ENCODE measurements at places on chromosomes 11 and 22.

GRCh38 chr11:88469561-88470225 lies 132.2 kb upstream of the CTSC start:
- DNase-seq = no peak

- no peak for DNase-seq
These were observed 41.9 kb downstream of the RTN4R start for GRCh38 chr22:20226077-20226716.

GRCh38 chr11:20159466-20160381 lies 551 bp downstream of the DBX1 start:
- no peak for DNase-seq

DNA sequence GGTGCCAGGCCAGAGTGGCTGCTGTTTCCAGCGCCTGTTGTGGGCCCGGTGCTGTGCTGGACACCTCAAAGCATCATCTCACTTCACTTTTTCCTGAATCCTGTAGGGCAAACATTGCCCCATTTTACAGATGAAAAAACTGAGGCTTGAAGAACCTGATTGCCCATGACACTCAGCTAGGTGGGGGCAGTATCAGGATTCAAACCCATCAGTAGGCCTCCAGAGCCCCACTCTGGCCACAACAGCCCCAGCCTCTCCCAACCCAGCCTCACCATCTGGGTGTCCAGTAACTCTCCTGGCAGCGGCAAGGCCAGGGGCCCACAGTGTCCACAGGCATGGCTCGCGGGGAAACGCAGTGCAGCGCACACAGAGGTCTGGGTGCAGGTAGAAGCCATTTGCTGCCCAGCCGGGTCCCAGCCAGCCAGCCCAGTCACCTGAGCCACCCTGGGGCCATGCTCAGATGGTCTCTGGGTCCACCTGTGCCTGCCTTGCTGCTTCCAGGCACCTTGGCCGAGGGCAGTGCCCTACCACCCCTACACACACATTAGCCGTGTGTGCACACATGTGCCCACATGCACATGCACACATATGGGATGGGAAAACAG lies 11.5 kb downstream of the SLC22A12 start:
- no peak for DNase-seq

DNA sequence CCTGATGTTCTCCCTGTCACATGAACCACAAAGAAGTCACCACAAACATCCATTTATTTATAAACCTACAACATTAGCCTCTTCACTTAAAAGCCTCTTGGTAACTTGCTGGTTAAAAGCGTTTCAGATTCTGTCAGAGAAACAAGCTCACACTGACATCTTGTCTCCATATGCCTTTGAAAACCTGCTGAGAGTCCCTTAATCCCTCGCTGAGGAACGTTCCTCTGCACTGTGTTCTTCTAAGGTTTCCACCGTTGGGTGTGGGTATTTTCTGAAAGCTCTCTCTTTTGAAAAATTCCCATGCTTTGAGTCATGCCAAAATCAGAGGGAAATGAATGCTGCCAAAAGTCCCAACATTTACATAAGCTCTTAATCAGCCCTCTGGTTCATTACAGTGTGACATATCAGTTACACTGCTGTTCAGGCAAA lies 149.8 kb downstream of the CCDC34 start:
- no peak for DNase-seq

DNA sequence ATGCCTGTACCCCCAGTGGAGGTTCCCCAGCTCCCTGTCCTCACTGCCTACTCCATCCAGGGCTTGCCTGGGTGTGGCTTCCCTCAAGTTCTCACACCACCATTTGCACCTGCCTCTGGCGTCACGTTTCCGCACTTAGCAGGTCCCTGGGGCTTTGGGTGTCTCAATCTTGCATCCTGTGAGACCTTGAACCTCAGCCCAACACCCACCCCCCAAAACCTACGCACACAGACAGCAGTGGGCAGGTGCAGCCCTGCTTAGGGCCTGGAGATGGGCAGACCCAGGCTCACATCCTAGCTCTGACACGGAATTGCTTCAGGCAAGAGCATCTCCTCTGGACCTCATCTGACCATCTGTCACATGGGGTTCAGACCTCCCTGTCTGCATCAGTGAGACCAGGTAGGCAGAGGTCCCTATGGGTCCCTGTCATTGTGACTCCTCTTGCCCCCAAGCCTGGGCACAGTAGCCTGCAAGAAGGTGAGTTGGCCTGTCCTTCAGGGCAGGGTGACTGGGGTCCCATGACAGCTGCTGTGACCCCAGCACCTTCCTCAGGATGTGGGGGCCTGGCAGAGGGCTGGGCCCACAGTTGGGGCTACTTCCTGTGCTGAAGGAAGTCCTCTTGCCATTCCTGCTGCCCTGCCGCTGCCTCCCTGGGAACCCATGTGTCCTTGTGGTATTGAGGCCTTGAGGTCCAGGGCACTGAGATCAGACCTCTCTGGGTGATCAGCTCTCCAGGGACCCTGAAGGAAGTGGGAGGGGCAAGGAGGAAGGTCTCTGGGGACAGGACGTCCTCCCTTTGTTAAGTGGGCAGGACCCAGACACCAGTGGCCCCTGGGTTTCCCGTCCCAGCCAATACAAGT lies 2.0 kb downstream of the SIPA1 start:
- DNase-seq = no peak

GRCh38 chr22:48425641-48426040 lies 1402.0 kb downstream of the BRD1 start:
- no peak for DNase-seq

DNA sequence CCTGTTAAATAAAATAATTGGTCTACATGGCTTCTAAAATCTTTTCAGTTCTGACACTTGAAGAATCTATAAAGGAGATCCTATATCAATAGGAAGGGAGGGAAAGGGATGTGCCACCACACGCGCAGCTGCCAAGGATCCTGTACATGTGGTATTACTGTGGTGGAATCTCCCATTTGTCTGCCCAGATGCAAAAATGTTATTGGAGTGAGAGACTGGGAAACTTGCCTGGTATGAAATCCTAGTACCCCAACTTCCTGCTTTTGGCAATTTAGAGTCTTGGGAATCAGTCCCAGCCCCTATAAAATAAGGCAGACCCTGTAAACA lies 81.9 kb upstream of the PICALM start:
- DNase-seq = no peak

DNA sequence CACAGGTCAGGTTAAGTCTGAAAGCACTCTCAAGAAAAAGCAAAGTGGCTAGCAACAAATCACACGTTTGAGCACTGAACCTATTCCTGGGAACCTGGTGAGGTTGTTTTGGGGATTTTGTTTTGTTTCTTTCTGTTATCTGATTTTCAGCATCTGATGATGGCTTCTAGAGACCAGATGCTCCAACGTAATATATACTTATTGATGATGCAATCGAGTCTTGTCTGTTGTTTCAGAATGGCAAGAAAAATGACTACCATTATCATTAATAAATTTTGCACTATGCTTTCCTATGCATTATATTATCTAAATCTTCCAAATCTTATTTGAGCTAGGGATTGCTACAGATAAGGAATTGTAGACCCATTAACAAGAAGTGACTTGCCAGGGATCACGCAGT lies 312.3 kb upstream of the FAT3 start:
- DNase-seq = no peak

GRCh38 chr11:68371171-68372041 lies 59.0 kb downstream of the LRP5 start:
- DNase-seq = no peak

GRCh38 chr22:17607891-17608521 lies 20.5 kb downstream of the ATP6V1E1 start:
- DNase-seq = no peak

DNA sequence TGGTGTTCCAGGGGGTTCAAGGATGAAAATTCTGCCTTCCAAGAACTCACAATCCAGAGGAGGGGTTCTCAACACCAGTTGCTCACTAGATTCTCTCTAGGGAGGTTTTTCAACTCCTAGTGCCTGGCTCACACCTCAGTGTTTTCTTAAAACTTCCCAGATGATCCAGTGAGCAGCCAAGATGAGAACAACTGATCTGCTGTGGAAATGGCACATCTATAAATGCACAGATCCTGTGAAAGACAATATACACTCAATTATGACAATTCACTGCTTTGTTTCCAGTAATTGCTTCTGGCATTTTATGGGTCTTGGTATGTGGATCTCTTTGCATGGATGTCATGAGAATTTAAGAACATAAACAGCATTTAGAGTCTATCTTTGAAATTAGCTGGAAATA lies 45.2 kb upstream of the PRSS23 start:
- DNase-seq = no peak

GRCh38 chr11:74844072-74844471 lies 95.4 kb downstream of the RNF169 start:
- no peak for DNase-seq

All from ecto neural progenitor cell (in vitro differentiated cells).